CD8-positive, alpha-beta T cell (primary cell): ENCODE measurements at places on chromosomes 5 and 9. TPM values are rescaled to one million over a fixed set of nuclear protein-coding genes. Genes with fewer than 3 reads are reported as not detected.

Gene ISOC1
- total RNA-seq = 9.8 TPM

Gene ATP6V1G1
- total RNA-seq = 141 TPM

Gene HACD4
- total RNA-seq = 5.9 TPM

Gene PIP5KL1
- 5.1 TPM for total RNA-seq

Gene F2RL2
- total RNA-seq = not detected

Gene TRPM3
- total RNA-seq = not detected

Gene OSTF1
- total RNA-seq = 30.3 TPM

Gene RPL35
- 1,798 TPM for total RNA-seq

Gene BTNL9
- not detected for total RNA-seq

Gene PCDHB7
- not detected for total RNA-seq

Gene PLCXD3
- total RNA-seq = not detected

Gene GLDC
- not detected for total RNA-seq

Gene SCAI
- total RNA-seq = 6.3 TPM

Gene KCNIP1
- not detected for total RNA-seq

Gene LRRC19
- total RNA-seq = not detected

Gene SLC6A18
- total RNA-seq = not detected

Gene SPINK6
- not detected for total RNA-seq

Gene SPINK9
- total RNA-seq = not detected

Gene EQTN
- total RNA-seq = not detected

Gene ACOT12
- total RNA-seq = not detected

Gene PJA2
- total RNA-seq = 94.4 TPM

Gene DNAJC21
- total RNA-seq = 56.6 TPM

Gene PMPCA
- 111 TPM for total RNA-seq

Gene FGF1
- not detected for total RNA-seq

Gene GABRA6
- not detected for total RNA-seq

Gene LSM11
- 0.44 TPM for total RNA-seq

Gene FBP2
- total RNA-seq = not detected

Gene HSD17B3
- 1.3 TPM for total RNA-seq

Gene BHMT2
- total RNA-seq = not detected

Gene WNT8A
- not detected for total RNA-seq

Gene SPTLC1
- total RNA-seq = 41.9 TPM

Gene HAVCR2
- 3.8 TPM for total RNA-seq

Gene PCDHGB2
- 0.30 TPM for total RNA-seq
